Effector CD4-positive, alpha-beta T cell (primary cell): ENCODE measurements at places on chromosomes 11 and 22.

GRCh38 chr22:45166932-45167331, 3.2 kb downstream of the NUP50 start:
- DNase-seq, result no peak

DNA sequence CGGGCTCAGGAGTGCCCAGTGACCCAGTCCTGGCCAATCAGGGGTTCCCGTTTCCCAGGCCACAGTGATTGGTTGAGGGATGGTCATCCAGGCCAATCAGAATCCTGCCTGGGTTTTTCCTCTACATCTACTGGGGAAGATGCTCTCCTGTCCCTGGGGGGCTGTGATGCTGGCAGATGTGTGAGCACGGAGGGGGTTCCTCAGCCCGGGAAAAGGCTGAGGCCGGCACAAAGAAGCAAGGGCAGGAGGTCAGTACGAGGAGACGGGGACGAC, 171.2 kb downstream of the CTTN start:
- no peak for DNase-seq

- no peak for DNase-seq
Observed at GRCh38 chr11:96543177-96543576, 153.4 kb downstream of the JRKL start.

DNA sequence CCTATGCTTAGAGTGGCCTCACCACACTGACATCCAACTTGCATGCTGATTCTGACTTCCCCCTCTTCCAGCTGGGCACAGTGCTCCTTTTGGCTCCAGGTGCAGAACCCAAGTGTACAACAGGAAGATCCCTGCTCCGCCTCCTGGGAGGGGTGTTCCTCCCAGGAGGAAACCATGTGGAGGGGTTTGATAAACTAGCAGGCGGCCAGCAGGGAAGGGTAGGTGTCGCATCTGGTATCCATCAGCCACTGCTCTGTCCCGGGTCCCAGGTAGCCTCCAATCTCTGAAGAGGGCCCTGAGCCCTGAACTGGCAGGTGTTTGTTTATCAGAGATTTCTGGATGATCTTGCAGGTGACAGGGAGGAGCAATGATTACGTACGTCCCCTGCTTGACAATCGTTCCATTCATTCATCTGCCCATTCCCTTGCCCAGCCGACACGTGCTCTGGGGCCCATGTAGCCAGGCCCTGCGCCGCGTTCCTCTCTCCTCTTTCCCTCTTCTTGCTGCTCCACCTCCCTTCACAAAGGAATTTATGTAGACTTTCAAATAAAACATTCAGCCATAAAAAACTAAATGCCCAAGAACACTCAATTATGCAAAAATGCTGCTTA, 41.2 kb upstream of the MICAL2 start:
- DNase-seq, result no peak

DNA sequence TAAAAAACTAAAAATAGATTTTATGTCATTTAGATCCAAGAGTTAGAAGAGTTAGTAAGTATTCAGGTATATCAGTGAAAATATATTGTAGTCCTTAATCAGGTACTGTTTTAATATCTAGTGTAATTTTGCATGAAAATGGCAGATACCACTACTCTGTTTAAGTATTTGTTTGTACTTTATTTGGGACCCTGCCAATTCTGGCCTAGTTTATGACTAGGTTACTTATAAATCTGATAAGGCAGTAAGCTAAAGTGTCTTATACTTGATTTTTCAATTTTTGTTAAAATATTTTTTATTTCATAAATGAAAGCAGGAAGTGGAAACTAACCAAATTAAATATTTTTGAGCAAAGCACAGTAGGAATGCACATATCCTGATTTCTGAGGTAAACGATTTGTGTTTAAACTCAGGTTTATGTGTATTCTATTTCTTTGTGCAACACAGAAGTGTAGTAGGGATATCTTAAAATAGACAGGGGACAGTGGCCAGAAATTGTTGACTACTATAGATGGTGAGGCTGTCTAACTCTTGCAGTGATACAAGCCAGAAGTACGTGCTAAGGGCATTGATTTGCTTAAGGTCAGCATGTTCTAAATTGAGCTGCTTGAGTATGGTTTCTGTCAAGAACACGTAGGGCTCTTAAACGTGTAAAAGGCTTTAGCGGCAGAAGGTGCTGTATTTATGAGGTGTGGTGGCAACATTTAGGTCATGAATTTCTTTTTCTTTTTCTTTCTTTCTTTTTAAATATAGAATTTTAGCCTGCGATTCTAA, 34.0 kb downstream of the HIPK3 start:
- no peak for DNase-seq

GRCh38 chr11:11445441-11446185, 92.6 kb upstream of the CSNK2A3 start:
- no peak for DNase-seq

GRCh38 chr22:36329254-36330078, 58.3 kb downstream of the MYH9 start:
- DNase-seq, result peak; percentile 79

DNA sequence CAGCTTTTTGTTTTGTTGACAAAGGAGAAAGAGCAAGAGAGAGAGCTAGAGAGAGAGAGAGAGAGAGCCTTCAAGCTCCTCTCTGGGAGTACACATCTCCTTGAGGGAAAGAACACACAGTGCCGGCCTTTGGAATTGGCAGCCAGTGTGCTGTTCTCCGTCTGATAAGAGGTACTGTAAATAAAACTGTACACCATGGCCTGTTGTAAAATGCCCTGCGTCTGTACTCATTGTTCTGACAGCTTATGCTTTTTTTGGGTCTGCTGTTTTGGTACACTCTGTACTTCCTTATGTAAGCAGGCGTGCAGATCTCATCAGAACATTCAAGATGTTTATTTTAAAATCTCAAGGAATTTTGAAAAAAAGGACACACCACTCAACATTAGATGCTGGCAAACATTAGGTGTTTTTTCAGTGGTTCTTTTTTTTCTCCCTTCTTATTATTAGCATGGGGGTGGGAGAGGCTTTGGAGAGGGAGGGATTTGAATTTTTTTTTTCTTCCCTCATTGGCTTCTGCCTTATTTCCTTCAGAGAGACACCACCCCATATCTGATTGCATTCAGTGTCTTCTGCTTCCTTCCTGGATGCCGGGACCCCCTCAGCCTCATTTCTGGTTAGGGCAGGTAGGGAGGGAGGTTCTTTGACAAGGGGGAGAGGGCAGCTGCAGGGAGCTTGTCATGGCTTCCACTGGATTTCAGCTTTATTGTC, 116.8 kb upstream of the NNMT start:
- no peak for DNase-seq

- DNase-seq, result no peak
Observed at GRCh38 chr11:120917559-120918239, 106.2 kb upstream of the TBCEL start.

GRCh38 chr11:63804259-63804658, 9.0 kb upstream of the SPINDOC start:
- no peak for DNase-seq

DNA sequence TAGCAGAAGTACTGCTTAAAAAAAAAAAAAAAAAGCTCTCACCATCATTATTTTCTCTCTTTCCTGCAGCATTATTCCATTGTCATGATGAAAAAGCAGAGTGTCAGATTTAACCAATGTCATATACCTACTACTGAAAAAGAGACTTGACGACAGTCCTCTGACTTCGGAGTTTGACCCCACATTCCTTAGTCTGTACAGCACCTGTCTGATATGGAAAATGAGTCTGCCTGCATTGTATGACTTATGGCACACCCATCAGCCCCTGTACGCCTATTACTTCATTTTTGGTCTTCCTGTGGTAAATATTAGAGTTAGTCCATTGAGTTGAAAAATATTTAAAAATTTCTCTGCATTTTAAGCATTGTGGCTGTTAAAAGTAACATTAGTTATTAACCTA, 54.5 kb upstream of the NOX4 start:
- DNase-seq, result no peak

- DNase-seq, result peak; percentile 62
Observed at GRCh38 chr11:62545437-62546243, 966 bp downstream of the AHNAK start.

DNA sequence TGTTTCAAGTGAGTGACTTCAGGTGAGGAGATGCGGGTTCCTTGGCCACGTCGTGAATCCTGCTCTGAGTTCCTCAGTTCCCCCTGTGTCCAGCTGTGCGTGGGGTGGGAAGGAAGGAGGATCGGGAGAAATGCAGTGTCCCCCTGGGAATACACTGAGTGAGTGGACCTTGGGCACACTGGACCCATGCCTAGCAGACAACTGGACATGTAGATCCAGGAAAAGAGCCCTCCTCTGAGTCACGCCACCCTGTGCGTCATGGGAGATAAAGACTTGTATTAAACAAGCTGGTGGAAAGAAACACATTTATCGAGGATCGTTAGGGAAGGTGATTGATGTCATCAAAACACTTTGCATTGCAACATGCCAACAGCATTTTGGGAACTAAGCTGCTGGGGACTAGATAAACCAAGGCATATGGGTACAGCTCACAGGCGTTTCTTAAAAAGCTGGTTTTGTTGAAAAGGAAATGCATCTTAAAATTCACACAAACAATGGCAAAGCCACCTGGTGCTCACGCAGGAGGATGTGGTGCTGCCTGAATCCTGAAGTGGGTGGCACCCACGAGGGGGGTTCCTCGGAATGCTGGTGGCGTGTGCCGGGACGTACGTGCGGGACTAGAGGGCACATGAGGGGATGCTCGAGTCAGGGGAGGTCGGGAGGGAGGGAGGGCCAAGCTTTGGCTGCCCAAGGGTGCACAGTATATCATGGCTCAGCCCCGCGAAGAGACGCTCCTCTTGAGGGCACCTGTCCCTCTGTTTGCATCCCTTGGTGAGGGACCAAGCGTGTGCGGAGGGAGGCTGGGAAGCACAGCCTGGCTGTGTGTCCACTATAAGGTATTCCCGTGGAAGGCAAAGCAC, 303.5 kb downstream of the TBC1D22A start:
- DNase-seq, result no peak

DNA sequence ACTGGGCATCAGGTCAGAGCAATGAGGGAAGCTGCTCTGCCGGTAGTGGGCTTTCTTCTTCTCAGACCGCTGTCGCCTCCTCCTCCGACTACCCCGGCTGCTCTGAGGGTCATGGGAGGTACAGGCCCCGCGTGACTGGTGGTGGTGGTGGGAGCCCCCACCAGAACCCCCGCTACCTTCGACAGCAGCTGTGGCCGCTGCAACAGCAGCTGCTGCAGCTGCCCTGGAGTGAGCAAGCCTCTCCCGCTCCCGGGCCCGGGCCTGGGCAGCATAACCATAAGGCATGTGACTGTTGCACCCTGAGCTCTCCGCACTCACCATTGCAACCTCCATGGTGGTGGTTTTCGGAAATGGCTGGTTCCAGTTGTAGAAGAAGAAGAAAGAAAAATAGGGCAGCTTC, 4.5 kb downstream of the KCNA4 start:
- DNase-seq, result no peak

DNA sequence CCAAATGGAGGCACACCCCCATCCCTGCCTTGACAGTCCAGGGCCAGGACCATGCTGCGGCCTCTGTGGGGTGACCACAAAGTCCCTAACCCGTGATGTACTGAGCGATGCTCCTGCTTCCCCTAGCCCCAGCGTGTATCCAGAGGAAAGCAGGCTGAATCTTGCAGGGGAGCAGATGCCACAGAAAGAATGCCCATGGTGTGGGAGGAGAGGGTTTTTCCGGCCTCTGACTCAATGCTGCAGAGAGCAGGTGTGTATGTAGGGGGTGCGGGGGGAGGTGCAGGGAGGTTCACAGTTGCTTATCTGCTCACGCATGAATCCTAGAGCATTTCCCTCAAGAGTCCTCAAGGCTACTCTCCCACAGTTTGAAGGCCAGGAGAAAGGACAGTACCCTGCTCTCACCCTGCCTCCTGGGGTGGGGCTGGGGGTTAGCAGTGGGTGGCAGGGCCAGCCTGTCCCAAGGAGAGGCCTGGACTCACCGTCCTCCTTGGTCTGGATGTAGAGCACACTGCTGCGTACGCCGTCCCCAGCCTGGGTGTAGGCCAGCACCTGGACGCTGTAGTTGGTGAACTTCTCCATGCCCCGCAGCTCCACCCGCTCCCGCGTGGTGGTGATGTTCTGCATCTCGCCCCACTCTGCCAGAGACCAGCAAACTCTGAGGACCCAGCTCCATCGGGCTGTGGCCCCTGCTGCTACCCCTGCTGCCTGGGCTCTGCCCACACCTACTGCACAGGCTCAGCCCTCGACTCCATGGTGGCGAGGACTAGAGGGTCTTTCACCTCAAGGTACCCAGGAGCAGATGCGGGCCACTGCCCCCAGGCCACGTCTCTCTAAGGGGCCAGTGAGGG, 130.8 kb downstream of the CEP164 start:
- no peak for DNase-seq

DNA sequence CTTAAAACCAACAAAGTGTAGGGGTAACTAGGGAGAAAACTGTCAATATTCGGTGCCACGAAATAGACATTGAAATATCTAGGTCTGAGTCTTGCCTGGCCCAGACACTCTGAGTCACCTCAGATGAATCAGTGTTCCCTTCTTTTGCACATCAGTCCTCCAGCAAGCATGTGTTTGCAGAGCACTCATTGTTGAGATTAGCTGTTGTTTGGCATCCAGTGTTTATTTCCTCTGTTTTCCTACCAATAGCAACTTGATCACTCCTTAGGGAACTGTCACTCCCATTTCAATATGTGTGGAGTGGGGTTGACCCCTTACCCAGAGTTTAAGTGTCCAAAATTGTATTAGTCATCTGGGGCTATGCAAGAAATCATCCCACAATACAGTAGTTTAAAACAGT, 4.7 kb upstream of the ASCC2 start:
- no peak for DNase-seq

- no peak for DNase-seq
Observed at GRCh38 chr22:33247758-33248157, 189.6 kb upstream of the SYN3 start.

DNA sequence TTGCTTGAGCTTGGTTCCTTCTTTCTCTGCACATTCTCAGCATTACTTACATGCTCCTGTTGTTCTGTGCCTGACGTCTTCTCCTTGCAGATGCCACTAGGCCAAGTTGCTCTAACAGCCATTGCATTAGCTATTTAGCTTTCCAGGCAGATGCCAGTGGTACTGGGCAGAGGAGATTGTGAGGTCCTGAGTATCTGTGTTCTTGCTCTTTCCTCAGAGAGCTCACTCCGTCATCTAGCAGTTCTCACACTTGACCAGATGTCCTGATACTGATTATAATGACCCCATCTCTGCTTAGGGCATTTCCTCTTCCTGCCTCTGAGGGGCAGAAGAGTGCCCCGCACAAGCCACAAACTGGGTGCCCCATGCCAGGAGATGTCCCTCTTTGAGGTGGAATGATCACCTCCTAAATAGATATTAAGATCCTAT, 30.7 kb downstream of the ARHGAP1 start:
- DNase-seq, result no peak

- DNase-seq, result no peak
Observed at GRCh38 chr11:58024601-58025091, 965 bp downstream of the OR9Q1 start.

- no peak for DNase-seq
Observed at GRCh38 chr11:36019005-36019596, 75.2 kb downstream of the LDLRAD3 start.
